ENCODE measurements at places on chromosomes 6 and 20.
A peak's percentile ranks its signal among the peaks of the same experiment; 100 is the strongest.

GRCh38 chr6:136123468-136123867 is 126.6 kb downstream of the MTFR2 start:
- H3K36me3 ChIP-seq: no peaks in the 10 kb centered on the region
- H3K27me3 ChIP-seq: no peaks in the 10 kb centered on the region
- H3K27ac ChIP-seq: no peak overlapping the region
- no peak for DNase-seq

- no peaks in the 10 kb centered on the region for H3K4me1 ChIP-seq
- no peaks in the 10 kb centered on the region for H3K36me3 ChIP-seq
- no peak for DNase-seq
- H3K27me3 ChIP-seq: no peaks in the 10 kb centered on the region
- no peak overlapping the region for H3K27ac ChIP-seq
Measured at GRCh38 chr6:113493991-113494390, 363.2 kb upstream of the MARCKS start.

DNA sequence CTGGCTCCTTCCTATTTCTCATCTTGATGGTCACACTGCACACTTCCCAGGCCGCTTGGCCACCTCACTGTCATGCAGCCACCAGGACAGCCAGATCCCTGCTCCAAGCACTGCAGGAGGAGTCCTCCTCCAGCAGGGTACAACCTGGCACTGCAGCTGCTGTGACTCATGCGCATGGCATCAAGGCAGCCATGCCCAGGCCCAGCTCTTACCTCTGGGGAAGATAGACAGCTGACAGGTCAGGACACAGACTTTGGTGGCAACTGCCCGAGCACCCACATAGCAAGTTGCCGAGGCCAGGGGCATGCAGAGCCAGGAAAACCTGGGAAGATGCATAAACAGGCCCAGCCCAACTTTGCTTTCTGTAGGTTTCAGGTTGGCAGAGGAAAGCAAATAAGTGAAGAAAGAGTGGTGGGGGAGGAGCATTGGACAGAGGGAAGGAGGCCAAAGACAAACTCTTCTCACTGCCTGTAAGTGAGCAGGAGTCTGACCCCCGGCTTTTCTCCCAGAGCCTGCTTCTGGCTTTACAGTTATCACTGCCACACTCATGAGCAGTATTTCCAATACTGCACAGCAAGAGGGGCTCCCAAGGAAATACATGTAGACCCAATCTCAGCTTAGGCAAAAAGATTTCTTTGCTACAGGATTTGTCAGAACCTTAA is 38.8 kb downstream of the SLC22A3 start:
- H3K36me3 ChIP-seq: no peaks in the 10 kb centered on the region
- H3K4me1 ChIP-seq: peaks cover 26% of the 10 kb centered on the region
- DNase-seq: peak; percentile 92
- H3K27ac ChIP-seq: peak overlapping the region; percentile 78

DNA sequence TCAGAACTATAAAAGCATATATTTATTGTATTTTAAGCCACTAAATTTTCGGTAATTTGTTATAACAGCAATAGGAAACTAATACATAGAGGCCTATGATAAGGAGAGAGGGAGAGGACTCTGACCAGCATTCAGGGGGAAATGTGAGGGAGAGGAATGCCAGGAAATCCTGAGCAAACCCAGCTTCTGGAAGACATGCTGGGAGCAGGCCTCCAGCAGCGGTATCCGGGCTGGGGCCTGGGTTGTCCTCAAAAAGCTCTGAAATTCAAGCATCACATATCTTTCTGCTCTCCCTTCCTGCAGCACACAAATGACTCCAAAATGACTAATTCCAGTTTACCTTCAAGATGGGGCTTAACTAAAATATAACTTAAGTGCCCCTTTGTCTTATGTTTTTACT is 33.4 kb upstream of the RIMS1 start:
- no peak overlapping the region for H3K27ac ChIP-seq
- no peaks in the 10 kb centered on the region for H3K27me3 ChIP-seq
- no peaks in the 10 kb centered on the region for H3K36me3 ChIP-seq
- H3K4me3 ChIP-seq: no peak overlapping the region

GRCh38 chr6:56291302-56291917 is 44.0 kb upstream of the COL21A1 start:
- no peaks in the 10 kb centered on the region for H3K36me3 ChIP-seq
- H3K4me3 ChIP-seq: no peak overlapping the region
- no peak overlapping the region for H3K27ac ChIP-seq
- H3K27me3 ChIP-seq: no peaks in the 10 kb centered on the region
- DNase-seq: no peak

GRCh38 chr20:38184101-38184500 is 19.0 kb upstream of the TGM2 start:
- no peak for DNase-seq
- no peak overlapping the region for H3K27ac ChIP-seq
- no peaks in the 10 kb centered on the region for H3K4me1 ChIP-seq
- H3K36me3 ChIP-seq: no peaks in the 10 kb centered on the region
- H3K27me3 ChIP-seq: no peaks in the 10 kb centered on the region

- H3K36me3 ChIP-seq: no peaks in the 10 kb centered on the region
- DNase-seq: no peak
- no peak overlapping the region for H3K4me3 ChIP-seq
- no peaks in the 10 kb centered on the region for H3K27me3 ChIP-seq
- no peak overlapping the region for H3K27ac ChIP-seq
Measured at GRCh38 chr6:155399062-155399744, 56.4 kb downstream of the NOX3 start.

GRCh38 chr20:37948956-37949355 is 46.0 kb downstream of the VSTM2L start:
- H3K36me3 ChIP-seq: no peaks in the 10 kb centered on the region
- DNase-seq: no peak
- H3K27ac ChIP-seq: no peak overlapping the region
- no peaks in the 10 kb centered on the region for H3K4me1 ChIP-seq
- no peak overlapping the region for H3K4me3 ChIP-seq
- no peaks in the 10 kb centered on the region for H3K27me3 ChIP-seq

DNA sequence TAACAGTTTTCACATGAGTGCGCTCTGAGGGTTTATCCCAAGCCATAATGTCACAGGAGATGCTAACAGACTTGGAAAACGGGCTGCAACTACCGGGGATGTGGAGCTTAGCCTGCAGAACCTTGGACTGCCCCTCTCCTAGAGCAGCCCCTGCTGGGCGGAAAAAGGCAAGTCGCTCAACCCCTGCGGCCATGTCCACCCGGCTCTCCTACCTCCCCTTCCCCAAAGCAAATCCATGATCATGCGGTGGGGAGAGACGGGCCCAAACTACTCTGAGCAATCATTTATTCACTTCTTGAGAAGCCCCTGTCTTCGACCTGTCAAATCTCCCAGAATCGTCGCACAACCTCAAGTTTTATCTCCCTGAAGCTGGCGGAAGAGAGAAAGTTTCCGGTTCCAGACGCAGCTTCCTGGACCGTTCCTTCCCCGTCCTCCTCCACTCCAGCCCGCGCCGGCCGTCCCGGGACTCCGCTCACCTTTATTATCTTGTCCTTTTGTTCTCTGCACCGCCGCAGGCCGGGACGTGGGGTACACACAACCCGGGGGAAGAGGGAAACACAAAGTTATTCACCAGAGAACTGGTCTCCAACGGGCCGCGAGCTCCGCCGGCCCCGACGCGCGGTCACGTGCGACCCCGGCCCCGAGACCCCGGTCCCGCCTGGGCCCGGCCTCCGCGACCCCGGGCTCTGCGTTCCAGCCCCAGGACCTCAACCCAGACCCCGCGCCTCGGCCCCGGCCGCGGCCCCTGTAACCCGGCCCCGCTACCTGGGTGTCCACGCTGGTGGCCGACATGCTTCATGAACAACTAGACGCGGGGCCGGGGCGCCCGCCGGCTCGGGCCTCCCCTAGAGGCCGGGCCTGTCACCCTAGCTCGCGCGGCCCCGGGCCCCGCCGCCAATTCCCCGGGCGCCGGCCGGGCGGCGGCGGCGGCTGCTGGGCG is 560 bp downstream of the YTHDF1 start:
- peaks cover 40% of the 10 kb centered on the region for H3K36me3 ChIP-seq
- H3K4me3 ChIP-seq: peak overlapping the region; percentile 77
- peak overlapping the region; percentile 89 for H3K27ac ChIP-seq
- H3K4me1 ChIP-seq: peaks cover 40% of the 10 kb centered on the region
- H3K27me3 ChIP-seq: no peaks in the 10 kb centered on the region
- DNase-seq: no peak

GRCh38 chr20:41587523-41587922 is 30.7 kb downstream of the CHD6 start:
- H3K27me3 ChIP-seq: no peaks in the 10 kb centered on the region
- no peak for DNase-seq
- peak overlapping the region; percentile 53 for H3K27ac ChIP-seq
- no peak overlapping the region for H3K4me3 ChIP-seq
- H3K36me3 ChIP-seq: no peaks in the 10 kb centered on the region

GRCh38 chr6:111683749-111684267 is 78.1 kb upstream of the TRAF3IP2 start:
- no peaks in the 10 kb centered on the region for H3K27me3 ChIP-seq
- H3K36me3 ChIP-seq: no peaks in the 10 kb centered on the region
- peak overlapping the region; percentile 76 for H3K27ac ChIP-seq
- peaks cover 52% of the 10 kb centered on the region for H3K4me1 ChIP-seq

GRCh38 chr20:1860446-1860845 is 34.8 kb upstream of the SIRPA start:
- no peak overlapping the region for H3K4me3 ChIP-seq
- no peak for DNase-seq
- H3K27ac ChIP-seq: no peak overlapping the region

DNA sequence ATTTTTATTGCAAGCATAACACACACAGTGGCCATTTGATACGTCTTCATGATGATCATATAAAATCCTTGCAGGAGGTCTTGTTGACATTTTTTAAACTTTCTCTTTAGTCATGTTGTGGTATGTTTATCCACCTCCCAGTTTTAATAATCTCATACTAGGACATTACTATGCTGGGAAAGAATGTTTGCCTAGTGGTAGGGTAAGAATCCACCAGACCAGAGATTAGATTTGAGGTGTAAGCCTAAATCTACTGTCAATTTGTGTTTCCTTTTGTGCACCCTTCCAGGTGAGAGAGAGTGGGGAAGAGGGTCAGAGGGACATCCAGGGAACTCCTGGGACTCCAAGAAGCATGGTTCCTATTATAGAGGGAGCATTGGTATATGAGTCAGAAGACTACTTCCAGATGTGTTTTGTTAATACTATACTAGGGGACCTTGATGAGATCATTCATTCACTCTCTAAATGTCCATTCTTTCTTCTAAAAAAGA is 298.3 kb upstream of the SASH1 start:
- DNase-seq: no peak
- no peaks in the 10 kb centered on the region for H3K4me1 ChIP-seq
- no peak overlapping the region for H3K4me3 ChIP-seq
- no peaks in the 10 kb centered on the region for H3K27me3 ChIP-seq
- H3K36me3 ChIP-seq: no peaks in the 10 kb centered on the region

GRCh38 chr6:20841806-20842205 is 307.5 kb downstream of the CDKAL1 start:
- H3K36me3 ChIP-seq: no peaks in the 10 kb centered on the region
- H3K4me1 ChIP-seq: no peaks in the 10 kb centered on the region
- H3K27ac ChIP-seq: no peak overlapping the region
- DNase-seq: no peak
- H3K27me3 ChIP-seq: no peaks in the 10 kb centered on the region

DNA sequence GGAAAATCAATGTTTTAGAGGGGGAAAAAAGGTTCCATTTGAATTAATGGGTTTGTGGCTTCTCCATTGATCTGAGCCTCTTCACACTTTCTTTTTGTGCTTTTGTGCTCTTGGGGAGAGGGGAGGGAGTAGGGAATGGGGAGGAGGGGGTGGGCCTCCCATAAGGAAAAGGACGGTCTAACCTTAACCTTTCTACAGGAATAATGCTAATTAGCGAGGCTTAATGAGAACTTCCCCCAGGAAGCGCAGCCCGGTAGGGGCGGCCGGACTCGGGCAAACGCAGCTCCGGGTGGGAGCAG is 103.0 kb downstream of the NOL4L start:
- DNase-seq: no peak
- peak overlapping the region; percentile 72 for H3K27ac ChIP-seq
- no peaks in the 10 kb centered on the region for H3K36me3 ChIP-seq
- H3K4me1 ChIP-seq: peaks cover 17% of the 10 kb centered on the region
- H3K27me3 ChIP-seq: no peaks in the 10 kb centered on the region
- peak overlapping the region; percentile 69 for H3K4me3 ChIP-seq

All from gastrocnemius medialis (tissue), 4 donors.